ENCODE measurements at places on chromosomes 11 and 22.

DNA sequence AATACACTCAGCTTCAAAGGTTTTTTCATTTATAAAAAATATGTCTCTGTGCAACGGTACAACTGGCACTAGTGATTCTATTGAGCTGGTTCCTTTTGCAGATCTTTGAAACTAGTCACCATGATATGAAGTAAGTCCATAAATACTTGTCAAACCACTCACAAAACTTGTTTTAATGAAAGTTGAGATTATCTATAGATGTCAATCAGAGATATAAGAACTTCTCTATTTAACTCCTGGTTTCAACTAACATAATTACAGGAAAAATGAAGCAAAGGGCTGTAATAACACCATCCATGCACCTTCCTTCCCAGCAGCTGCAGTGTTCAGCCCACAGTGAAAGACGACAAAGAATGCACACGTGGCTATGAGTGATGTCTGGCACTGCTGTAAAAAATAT lies 44.7 kb downstream of the TMEM123 start:
- DNase-seq, result no peak

DNA sequence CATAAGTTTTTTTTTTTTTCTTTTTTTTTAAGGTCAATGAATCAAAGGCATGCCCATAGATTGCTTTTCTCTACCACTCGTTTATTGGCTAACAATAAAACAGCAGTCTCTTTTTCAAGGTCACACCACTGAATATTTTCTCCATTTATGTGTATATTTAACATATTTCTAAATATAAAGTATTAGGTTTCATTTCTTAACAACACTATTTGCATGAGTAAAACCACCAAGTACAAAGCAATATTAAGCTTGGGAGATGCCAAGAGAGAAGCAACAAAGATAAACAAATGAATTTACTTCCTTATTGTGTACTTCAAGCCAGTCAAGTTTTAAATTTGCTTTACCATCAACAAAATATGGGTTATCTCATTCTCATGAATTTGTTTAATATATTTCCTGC lies 708.9 kb upstream of the CCDC179 start:
- DNase-seq, result no peak

- DNase-seq, result no peak
Measured at GRCh38 chr11:75986966-75987365, 172.0 kb downstream of the UVRAG start.

- DNase-seq, result no peak
Measured at GRCh38 chr11:2483426-2483825, 38.6 kb downstream of the KCNQ1 start.

- no peak for DNase-seq
Measured at GRCh38 chr22:31126869-31127175, 4.1 kb downstream of the INPP5J start.

DNA sequence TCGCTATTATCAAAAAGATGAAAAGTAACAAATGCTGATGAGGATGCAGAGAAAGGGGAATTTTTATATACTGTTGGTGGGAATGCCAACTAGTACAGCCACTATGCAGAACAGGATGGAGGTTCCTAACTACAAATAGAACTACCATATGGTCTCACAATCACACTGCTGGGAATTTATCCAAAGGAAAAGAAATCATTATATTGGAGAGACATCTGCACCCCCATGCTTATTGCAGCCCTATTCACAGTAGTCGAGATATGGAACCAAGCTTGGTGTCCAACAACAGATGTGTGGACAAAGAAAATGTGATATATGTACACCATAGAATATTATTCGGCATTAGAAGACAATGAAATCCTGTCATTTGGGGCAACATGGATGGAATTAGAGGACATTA lies 19.6 kb upstream of the POU2AF2 start:
- DNase-seq, result no peak

- DNase-seq, result peak; percentile 18
Measured at GRCh38 chr11:108958368-108959104, 293.7 kb downstream of the DDX10 start.

DNA sequence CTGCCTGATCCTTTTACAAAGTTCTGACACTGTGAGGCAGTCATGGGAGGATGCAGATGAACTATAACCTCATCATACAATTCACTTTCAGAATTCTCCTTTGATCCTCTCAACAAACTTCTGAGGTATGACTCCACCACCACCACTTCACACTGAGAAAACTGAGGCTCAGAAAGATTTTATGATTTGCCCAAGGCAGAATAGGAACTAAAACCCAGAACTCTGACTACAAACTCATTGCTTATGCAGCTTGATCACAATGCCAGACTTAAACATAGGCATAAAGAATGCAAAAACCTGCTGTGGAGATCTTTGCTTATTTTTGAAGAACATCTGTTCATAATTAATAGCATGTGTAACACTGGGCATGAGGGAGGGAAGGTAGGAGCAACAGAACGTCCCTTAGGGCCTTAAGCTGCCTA lies 20.4 kb downstream of the FAM168A start:
- no peak for DNase-seq

DNA sequence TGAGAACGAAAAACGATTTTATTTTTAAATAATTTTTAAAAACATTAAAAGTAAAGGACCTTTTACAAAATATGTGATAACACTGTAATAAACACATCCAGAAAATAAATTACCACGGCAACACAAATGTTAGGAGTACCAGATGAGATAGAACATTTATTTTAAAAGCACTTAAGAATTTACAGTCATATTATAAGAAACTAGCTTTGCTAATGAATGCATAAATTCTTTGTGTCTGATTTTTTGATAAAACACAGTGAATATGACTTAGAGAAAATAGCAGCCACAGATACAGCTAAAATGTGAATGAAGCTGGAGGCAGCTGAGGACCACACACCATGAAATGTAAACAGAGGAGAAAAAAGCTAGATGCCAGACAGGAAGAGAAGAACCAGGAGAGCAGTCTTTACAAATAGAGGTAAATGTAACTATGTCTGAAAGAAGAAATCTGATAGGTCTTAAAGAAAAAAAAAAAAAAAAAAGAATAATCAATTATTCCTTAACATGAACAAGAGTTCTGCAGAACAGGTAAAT lies 14.6 kb downstream of the CCDC34 start:
- no peak for DNase-seq

DNA sequence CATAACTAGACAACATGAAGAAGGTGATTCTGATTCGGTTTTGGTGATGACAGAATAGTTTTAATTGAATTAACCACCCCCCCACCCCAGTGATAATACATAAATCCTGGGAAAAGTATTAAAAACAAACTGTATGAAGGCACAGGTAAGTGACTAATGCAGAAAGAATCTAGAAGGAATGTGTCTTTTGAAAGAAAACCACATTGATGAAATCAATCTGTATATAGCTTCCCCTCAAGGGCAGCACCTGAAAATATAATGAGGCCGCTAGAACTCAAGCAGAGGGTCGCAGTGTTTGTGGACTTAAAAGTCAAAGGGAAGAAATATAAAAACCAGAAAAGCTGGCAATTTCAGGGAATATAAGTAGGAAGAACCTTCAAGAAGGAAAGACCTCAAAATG lies 580.5 kb upstream of the CHORDC1 start:
- no peak for DNase-seq

DNA sequence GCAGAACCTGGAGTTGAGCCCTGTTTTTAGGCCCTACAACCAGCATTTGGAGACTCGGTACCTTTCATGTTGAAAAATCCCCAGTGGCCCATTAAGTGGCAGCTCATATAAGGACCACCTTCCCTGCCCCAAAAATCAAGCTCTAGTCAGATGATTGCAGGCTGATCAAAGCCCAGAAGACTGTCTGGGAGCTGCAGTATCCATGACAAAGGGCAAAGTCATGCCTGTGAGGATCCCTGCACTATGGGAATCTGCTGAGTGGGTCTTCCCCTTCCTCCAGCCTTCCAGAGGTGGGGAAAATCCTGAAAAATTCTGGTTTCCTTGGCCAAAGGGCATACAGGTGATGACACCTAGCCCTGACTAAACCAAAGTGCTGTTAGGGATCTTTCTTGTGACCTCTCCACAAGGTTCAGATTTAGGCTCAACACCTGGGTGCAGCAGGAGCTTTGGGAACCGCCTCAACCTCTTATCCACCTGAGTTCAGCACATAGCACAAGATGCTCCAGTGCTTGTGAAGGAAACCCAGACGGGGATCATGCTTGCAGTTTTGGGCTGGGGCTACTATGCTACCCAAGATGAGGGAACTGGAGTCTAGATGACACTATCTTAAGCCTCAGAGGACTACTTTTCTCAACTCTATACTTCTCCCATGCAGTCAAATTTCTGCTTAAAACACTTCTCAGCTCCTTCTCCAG lies 1.2 kb upstream of the TRIM3 start:
- no peak for DNase-seq

GRCh38 chr22:30582051-30582450 lies 7.6 kb upstream of the GAL3ST1 start:
- no peak for DNase-seq

- no peak for DNase-seq
Measured at GRCh38 chr22:43837666-43838065, 24.6 kb downstream of the SULT4A1 start.

GRCh38 chr11:64742087-64742888 lies 1.7 kb downstream of the RASGRP2 start:
- DNase-seq, result no peak

DNA sequence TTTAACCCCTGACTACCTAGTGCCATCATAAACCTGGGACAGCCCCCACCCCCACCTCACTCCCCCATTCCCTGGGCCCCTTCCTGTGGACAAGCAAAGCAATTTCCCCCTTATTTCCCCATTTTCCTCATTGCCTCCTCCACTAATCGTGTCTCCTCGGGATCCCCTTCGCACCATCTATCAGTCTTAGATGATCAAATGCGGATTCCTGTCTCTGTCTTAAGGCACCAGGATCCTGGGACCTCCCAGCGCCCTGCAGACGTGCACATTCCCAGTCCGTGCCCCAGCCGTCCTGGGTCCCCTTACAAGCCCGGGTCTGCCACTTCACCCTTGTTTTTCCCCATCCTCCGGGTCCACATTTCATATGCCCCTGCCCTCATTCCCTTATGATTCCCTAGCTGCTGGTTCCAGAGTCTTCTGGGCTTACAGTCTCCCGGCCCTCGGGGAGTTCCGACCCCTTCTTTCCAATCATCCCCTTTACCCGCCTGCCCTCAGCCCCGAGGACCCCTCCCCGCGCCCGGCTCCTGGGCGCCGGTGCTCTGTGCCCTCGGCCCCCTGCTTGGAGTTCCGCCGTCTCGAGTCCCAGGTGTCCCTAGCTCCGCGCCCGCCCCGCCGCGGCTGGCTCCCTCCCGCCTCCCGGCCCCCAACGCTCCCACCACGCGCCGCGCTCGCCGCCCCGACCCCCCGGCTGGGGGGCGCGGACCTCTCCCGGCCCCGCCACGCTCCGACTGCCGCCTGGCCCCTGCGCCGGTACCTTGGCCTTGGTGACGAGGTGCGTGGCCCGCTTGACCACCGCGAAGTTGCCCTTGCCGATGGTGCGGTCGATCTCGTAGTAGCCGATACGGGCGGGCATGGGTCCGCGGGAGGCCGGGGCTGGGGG lies 599 bp downstream of the SIK3 start:
- DNase-seq, result peak; percentile 49

DNA sequence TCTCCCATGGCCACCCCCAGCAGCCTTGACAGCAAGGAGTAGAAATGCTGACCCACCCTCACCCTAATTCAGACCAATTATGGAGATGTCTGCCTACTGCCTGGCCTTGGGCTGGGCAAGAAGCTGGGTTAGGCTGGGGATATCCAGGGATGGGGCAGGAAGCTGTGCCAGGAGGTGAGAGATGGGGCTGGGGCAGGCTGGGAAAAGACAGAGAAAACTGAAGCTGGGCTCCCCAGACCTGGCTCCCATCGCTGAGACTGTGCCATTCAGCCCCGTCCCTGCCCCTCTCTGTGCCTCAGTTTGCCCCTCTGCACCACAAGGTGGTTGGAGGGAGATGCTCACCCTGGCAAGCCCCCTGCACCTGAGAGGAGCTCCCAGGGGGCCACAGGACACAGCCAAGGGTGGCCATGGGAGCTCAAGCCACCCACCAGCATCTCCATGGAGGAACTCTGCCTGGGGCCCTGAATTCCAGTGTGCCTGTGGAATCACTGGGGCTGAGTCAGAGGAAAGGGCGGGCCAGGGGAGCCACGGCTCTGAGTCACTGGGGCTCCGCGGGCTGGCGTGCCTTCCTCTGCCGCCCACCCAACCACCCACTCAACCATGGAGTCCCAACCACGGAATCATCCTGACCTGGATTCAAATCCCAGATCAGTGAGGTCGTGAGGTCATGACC lies 6.0 kb upstream of the CARD10 start:
- DNase-seq, result no peak

DNA sequence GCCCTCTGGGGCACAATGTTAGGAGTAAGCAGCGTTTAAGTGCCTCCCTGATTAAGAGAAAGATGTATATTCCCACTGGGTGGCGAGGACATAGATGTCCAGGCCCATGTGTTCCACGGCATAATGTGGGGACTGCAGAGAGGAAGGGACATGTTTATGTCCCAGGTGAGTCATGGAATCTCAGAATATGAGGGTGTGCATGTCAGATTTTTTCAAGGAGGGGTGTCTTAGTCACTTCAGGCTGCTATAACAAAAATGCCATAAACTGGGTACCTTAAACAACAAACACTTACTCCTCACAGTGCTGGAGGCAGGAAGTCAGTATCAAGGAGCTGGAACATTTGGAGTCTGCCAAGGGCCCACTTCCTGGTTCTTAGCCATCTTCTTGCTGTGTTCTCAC lies 55.1 kb downstream of the BCR start:
- DNase-seq, result no peak

- no peak for DNase-seq
Measured at GRCh38 chr22:45880716-45881523, 96.0 kb downstream of the WNT7B start.

GRCh38 chr22:37300551-37301017 lies 18.3 kb downstream of the CYTH4 start:
- peak; percentile 55 for DNase-seq

DNA sequence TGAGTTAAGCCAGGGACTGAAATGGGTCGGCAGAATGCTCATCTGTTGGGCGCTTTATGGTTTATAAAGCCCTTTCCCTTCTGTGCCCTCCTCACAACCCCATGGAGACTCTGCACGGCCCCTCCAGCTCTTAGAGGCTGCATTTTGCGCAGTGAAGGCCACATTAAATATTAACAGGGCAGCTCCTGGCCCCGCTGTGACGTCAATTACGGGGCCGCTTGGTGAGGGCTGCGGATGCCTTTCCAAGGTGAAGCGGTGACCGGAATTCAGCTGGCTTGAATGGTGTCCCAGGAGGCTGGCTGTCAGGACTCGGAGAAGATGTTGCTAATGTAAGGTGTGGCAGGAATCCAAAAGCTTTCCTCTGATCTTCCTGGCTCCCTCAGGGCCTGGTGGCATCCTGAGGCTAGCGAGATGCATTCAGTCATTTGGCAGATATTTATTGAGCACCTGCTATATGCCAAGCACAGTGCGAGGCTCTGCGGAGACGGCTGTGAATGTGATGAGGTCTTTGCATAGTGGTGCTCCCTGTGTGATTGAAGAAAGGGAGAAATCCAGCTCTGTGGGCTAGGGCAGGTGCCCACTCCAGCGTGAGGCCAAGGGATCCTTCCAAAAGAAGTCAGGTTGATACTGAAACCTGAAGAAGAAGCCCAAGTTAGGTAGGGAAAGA lies 10.4 kb upstream of the YWHAH start:
- DNase-seq, result no peak

GRCh38 chr11:46682773-46683752 lies 17.4 kb downstream of the ARHGAP1 start:
- no peak for DNase-seq

Measured in stimulated activated naive CD8-positive, alpha-beta T cell treated with anti-CD3 and anti-CD28 coated beads, Interleukin-15, amount 100 ng/mL, for 72 hours (primary cell).